ENCODE measurements at places on chromosomes 11 and 22.

DNA sequence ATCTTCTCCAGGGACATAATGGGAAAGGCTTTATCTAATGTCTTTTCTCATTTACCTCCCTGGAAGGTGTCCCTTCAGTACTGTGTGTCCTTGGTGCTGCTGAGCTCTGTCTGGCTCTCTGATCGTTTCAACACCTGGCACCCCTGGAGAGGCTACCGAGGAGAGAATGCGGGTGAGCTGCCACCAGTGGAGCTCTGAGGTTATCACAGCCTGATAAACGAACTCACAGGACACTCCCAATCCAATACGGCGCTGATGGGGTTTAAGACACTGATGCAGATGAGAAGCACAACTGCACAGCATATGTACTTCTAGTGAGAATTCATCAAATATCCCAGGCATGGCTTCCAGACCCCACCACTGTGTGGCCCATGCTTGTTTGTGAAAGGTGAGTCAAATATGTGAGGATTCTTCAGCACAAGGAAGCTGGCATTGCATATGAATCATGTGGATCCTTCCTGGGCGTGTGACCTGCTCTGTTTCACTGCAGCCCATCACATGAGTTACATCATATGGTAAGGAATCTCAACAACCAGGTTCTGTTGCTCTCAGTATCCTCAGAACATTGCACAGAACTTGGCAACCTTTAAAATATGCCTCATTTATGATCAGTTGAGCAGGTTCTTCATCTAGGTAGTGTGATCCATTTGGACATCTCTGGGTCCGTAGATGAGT is 34.8 kb upstream of the VWA5A start:
- DNase-seq = no peak

DNA sequence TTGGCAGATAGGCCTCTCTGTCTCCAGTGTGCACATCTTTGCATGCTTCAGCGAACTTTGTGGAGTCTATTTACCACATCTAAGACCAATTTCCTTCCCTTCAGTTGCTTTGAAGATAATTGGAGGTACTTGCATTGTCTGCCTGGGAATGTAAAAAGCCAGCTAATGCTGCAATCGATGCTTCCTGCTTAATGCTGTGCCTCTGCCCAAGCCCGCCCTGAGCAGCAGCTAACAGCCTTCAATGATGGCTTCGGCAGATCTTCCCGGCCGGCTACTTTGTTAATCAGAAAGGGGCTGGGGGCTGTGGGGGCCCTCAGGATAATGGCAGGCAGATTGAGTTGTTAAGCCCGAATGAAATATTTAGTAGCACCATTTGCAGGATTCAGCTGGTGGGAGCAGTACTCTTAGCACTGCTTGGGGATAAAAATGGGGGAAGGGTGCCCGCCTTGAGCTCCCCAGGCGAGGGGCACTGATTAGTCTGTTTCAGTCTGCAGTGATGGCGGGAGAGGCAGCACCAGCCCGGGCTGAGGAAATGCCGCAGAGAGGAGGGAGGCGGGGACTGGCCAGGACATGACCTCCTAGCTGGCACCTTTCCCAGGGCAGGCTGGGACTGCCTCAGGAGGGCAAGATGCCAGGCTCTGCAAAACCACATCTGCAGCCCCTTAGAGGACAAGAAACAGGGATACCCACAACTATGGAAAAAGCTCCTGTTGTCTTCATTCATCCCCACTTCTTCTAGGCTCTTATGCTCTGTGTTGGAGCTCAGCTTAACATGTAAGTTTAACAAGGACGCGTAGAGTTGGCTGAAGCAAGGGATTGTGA is 460.0 kb downstream of the BUD13 start:
- DNase-seq = no peak

DNA sequence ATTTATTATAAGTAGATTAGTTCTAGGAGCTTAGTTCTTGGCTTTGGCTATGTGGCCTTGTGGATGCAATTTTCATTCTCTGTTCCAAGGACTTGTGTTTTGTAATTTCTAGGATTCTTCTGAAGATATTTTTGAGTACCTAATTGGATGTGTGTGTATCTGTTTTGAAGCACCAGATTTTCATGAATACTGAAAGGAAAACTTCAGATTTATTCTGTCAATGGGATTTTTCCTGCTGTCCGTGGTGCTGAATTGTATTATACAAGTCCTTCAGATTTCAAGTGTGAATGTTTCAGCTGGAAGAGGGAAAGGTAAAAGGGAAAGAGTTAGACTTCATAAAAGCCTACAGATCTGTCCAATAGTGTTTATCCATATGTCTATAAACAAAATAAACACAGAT is 18.2 kb upstream of the SYN3 start:
- no peak for DNase-seq

DNA sequence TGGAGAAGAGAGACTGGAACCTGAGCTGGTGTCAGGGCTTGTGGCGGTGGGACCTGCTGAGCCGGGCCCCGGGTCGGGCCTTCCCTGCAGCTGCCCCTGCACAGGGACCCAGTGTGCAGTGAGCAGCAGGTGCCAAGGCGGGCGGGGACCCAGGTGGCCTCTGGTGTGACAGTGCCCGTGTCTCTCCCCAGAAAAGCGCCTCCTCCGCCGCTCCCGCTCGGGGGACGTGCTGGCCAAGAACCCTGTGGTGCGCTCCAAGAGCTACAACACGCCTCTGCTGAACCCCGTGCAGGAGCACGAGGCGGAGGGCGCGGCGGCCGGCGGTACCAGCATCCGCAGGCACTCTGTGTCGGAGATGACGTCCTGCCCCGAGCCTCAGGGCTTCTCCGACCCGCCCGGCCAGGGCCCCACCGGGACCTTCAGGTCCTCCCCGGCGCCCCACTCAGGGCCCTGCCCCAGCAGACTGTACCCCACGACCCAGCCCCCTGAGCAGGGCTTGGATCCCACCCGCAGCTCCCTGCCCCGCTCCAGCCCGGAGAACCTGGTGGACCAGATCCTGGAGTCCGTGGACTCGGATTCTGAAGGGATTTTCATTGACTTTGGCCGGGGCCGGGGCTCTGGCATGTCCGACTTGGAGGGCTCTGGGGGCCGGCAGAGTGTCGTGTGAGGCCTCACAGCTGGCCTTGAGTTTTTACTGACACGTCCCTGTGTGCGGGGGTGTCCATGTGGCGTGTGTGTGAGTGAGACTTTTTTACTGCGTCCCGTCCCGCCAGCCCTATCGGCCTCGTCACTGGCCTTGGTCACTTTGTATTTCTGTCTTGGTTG is 15.6 kb upstream of the ARHGAP8 start:
- DNase-seq = no peak

- no peak for DNase-seq
Observed at GRCh38 chr11:126720539-126721235, 279.9 kb downstream of the KIRREL3 start.

DNA sequence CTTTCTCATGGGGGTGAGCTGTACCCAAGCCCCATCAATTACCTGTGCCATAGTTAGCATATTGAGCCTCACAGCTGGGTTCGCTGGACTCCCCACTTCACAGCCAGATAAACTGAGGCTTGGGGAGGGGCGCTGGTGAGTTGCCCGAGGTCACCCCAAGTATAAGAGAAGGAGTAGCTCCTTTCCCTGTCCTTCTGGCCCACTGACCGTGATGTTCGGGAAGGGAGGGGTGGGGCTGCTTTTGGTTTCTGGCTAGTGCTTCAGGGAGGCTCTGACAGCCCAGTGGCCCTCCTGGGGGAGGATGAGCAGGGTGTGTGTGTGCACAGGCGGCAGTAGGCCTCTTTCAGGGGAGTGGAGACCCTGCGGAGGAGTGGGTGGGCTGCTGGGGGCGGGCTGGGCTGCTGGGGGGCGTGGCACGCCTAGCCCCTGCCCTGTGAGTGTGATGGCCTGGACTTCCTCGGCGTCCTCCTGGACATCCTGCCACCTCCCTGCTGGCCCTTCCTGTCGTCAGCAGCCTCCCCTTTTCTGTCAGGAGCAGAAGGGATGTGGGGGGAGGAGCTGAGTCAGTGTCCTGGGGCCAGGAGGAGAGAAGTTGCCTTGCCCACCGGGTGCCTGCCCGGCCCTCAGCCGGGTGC is 50.3 kb downstream of the TRIOBP start:
- DNase-seq = no peak

GRCh38 chr11:59759900-59760299 is 4.7 kb downstream of the STX3 start:
- DNase-seq = no peak

GRCh38 chr11:34460278-34460677 is 21.5 kb downstream of the CAT start:
- no peak for DNase-seq

GRCh38 chr22:49079027-49079725 is 748.5 kb downstream of the BRD1 start:
- DNase-seq = no peak

- no peak for DNase-seq
Observed at GRCh38 chr11:122874991-122875390, 7.6 kb upstream of the JHY start.

DNA sequence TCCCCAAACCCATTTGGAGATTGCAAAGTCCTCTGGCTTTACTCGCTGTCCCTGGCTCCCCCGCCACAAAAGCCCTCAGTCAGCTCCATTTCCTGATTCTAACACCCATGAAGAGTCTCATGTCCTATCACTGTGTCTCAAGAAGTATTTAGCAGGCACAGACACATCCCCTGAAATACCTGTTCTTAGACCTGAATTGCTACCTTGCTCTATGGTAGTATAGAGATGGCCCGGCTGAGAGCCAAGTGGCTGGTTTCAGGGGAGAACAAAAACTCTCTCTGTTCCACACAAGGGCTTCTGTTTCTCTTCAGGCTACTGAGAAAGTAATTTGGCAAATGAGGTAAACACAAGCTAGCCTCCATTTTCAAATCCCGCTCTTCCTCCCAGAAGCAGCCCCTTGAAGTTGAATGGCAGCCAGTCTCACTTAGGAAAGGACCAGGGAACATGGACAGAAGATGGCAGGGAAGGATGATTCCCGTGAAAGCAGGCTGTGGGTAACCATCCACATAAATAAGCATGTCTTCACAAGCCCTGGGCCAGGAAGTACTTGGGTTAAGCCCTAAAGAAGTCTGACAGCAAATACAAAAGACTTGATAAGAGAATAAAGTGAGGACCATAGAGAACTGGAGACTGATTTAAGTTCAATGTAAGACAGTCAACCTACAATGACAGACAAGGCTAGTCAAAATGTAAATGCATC is 137.8 kb downstream of the C11orf58 start:
- DNase-seq = no peak

DNA sequence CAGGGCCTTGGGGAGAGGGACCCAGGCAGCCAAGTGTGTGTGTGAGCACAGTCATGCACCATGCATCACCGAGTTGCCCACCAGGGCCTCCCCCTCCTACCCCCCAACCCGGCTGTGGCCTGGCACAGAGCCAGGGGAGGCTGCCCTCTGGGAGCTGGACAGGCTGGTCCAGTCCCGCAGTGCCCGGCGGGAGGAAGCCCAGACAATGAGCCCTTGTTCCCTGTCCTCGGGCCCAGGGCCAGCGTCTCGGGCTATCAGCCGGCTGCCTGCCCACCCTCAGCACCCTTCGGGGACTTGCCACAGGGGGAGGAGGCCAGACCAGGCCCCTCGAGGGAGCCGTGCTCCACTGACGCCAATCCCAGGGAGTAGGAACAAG is 4.5 kb downstream of the LRRC75B start:
- DNase-seq = no peak

GRCh38 chr11:96103102-96103501 is 179.2 kb upstream of the MTMR2 start:
- no peak for DNase-seq

DNA sequence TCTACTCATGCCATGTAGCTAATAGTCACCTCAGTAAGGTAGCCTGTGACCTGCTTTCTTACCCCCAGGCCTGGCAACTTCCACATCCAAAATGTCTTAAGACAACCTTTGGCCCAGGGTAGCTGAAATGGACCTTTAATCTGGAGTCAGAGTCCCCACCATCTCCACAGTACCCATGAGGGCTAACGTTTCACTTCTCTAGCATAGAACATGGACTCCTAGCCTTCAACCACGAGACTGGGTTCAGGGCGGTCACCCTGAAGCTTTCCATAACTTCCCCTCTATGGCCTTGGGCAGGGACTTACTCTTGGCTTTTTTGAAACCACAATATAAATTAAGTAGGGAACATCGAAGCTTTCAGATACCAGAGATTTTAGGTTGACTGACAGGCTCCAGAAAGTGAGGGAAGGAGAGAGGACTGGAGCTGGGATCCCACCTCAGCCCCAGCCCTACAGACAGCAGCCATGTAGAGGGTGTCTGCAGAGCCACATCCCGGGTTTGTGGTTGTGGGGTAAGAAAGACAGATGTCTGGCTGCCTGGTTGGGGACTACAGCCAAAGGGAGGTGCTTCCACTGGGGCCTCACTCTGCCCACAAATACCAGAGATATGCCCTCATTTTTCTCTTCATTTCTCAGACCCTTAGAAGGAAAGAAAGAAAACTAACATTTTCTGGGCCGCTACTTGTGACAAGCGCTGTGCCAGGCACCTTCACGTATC is 2.6 kb downstream of the TBC1D10A start:
- no peak for DNase-seq

GRCh38 chr22:49561976-49562375 is 265.7 kb downstream of the BRD1 start:
- DNase-seq = no peak

DNA sequence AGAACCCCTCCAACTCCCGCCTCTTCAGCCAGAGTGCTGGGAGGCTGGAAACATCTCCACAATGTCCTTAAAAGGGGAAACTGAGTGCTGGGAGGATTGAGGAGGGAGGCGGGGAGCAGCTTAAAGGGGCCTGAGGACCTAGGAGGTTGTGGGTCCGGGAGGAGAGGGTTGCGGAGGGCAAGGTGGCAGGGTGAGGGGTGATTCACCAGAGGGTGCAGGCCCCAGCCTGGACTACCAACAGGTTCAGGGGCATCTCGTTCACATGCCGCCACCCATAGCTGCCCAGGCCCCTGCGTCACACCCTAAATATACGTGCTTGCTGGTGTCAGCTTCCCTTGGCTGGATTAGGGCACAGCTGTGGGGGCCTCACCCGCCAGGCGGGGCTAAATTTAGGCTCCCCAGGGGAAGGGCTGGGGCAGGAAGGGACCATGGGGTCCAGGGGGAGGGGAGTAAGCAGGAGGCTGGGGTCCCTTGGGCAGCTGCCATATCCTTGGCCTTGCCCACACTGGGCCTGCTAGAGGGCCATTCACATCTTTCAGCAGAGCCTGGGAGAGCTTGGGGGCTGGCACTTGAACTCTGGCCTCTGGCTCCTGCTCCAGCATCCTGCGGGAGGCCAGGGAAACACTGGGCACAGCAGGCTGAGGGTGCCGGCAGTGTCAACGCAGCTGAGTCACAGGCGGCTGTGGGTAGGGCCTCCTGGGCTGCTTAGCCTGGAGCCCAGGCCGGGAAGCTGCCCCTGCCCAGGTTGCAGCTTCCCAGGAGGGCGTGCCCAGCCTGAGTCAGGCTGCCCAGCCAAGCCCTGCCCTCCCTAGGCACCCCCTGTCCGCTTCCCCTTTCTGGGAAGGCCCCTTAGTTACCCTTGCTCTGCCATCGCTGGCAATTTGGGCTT is 1.3 kb downstream of the EHBP1L1 start:
- DNase-seq = no peak

Measured in stimulated activated CD8-positive, alpha-beta memory T cell treated with anti-CD3 and anti-CD28 coated beads, Interleukin-4, amount 100 ng/mL, for 1 hour (primary cell).